H1 (cell line): ENCODE measurements at places on chromosomes 5 and 9. TPM values are rescaled to one million over a fixed set of nuclear protein-coding genes. Genes with fewer than 3 reads are reported as not detected.

The TMEM8B gene
- polyA plus RNA-seq = 10.4 and 12.2 TPM in 2 replicates

The WNT8A gene
- 0.06 TPM in 1 of 2 replicates, not detected in the other for polyA plus RNA-seq

The TMEM252 gene
- polyA plus RNA-seq = not detected in 2 replicates

The FUT7 gene
- polyA plus RNA-seq = not detected in 2 replicates

The HAVCR1 gene
- polyA plus RNA-seq = not detected in 2 replicates

The PSAT1 gene
- polyA plus RNA-seq = 204 and 233 TPM in 2 replicates

The POMT1 gene
- polyA plus RNA-seq = 33.2 and 41.8 TPM in 2 replicates

The FYB1 gene
- not detected in 2 replicates for polyA plus RNA-seq

The XRCC4 gene
- 1.2 and 3.0 TPM in 2 replicates for polyA plus RNA-seq

The SLC9A3 gene
- 1.0 and 1.3 TPM in 2 replicates for polyA plus RNA-seq

The PCDHB14 gene
- polyA plus RNA-seq = 2.5 and 2.7 TPM in 2 replicates

The TRIM7 gene
- 0.36 and 0.57 TPM in 2 replicates for polyA plus RNA-seq

The SHISAL2B gene
- 12.4 and 14.2 TPM in 2 replicates for polyA plus RNA-seq

The TNC gene
- polyA plus RNA-seq = 5.5 and 6.2 TPM in 2 replicates

The TPPP gene
- 0.36 and 0.86 TPM in 2 replicates for polyA plus RNA-seq

The CARD6 gene
- polyA plus RNA-seq = 0.19 and 0.41 TPM in 2 replicates

The HACD4 gene
- 0.46 and 0.65 TPM in 2 replicates for polyA plus RNA-seq

The ANKRD18B gene
- 0.69 and 1.6 TPM in 2 replicates for polyA plus RNA-seq

The CDH9 gene
- polyA plus RNA-seq = 0.57 and 1.0 TPM in 2 replicates

The MACROH2A1 gene
- 55.1 and 60.0 TPM in 2 replicates for polyA plus RNA-seq

The CYLC2 gene
- not detected in 2 replicates for polyA plus RNA-seq

The DNAJC18 gene
- polyA plus RNA-seq = 3.8 and 7.8 TPM in 2 replicates

The ENTPD2 gene
- 0.65 and 1.9 TPM in 2 replicates for polyA plus RNA-seq

The FGFR4 gene
- polyA plus RNA-seq = 61.4 and 90.7 TPM in 2 replicates

The CARD9 gene
- 0.13 and 0.15 TPM in 2 replicates for polyA plus RNA-seq

The GABRA6 gene
- polyA plus RNA-seq = not detected in 2 replicates

The PHPT1 gene
- polyA plus RNA-seq = 226 and 246 TPM in 2 replicates

The FCN1 gene
- polyA plus RNA-seq = not detected in 2 replicates

The FREM1 gene
- polyA plus RNA-seq = 2.3 and 3.1 TPM in 2 replicates

The KCNV2 gene
- not detected in 2 replicates for polyA plus RNA-seq

The DBH gene
- polyA plus RNA-seq = 0.18 and 0.24 TPM in 2 replicates

The LIX1 gene
- polyA plus RNA-seq = 0.39 and 0.45 TPM in 2 replicates

The PCDHA1 gene
- polyA plus RNA-seq = 0.23 and 0.52 TPM in 2 replicates

The CCL28 gene
- polyA plus RNA-seq = 0.95 and 1.1 TPM in 2 replicates

The RBM22 gene
- polyA plus RNA-seq = 20.8 TPM in 2 replicates

The OR1J2 gene
- not detected in 2 replicates for polyA plus RNA-seq

The HK3 gene
- not detected in 2 replicates for polyA plus RNA-seq

The SLC4A9 gene
- polyA plus RNA-seq = 0.15 and 0.24 TPM in 2 replicates

The ANXA2R gene
- polyA plus RNA-seq = 0.08 and 0.11 TPM in 2 replicates

The SIT1 gene
- 11.4 and 12.8 TPM in 2 replicates for polyA plus RNA-seq

The PPP1R26 gene
- 9.8 and 17.4 TPM in 2 replicates for polyA plus RNA-seq

The S100Z gene
- polyA plus RNA-seq = not detected in 2 replicates

The AJM1 gene
- polyA plus RNA-seq = 0.12 and 0.33 TPM in 2 replicates

The PLCXD3 gene
- under 0.01 and 0.03 TPM in 2 replicates for polyA plus RNA-seq

The SH3TC2 gene
- 0.11 and 0.27 TPM in 2 replicates for polyA plus RNA-seq

The PCDHB4 gene
- polyA plus RNA-seq = 1.3 and 2.0 TPM in 2 replicates

The CPEB4 gene
- 5.7 and 8.4 TPM in 2 replicates for polyA plus RNA-seq

The FOXD4L5 gene
- polyA plus RNA-seq = not detected in 2 replicates

The ZFP2 gene
- 0.19 and 0.20 TPM in 2 replicates for polyA plus RNA-seq

The NRG2 gene
- polyA plus RNA-seq = 0.27 and 0.49 TPM in 2 replicates

The NPDC1 gene
- 26.2 and 43.6 TPM in 2 replicates for polyA plus RNA-seq

The SPINK5 gene
- 0.97 and 1.4 TPM in 2 replicates for polyA plus RNA-seq
